GM13976 (cell line): ENCODE measurements at places on chromosomes 1 and 21.

GRCh38 chr1:156664767-156665411 lies 12.3 kb downstream of the NES start:
- peak; percentile 84 for DNase-seq

- DNase-seq = no peak
Measured at GRCh38 chr1:60044881-60045280, 28.7 kb downstream of the C1orf87 start.

DNA sequence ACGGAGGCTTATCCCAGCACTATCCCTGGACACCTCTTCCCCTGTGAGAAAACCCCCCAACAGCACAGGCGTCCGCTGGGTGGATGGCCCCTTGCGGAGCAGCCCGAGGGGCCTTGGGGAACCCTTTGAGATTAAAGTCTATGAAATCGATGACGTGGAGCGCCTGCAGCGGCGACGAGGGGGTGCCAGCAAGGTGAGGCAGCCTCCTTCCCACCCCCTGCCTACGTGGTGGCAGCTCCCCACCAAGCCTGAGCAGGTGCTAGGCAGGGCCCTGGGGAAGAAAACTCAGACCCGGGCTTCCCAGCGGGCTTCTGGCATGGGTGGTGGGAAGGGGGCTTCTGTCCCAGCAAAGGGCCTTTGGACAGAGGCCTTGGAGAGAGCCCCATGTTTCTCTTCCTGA lies 543.3 kb downstream of the KIF26B start:
- no peak for DNase-seq

- DNase-seq = no peak
Measured at GRCh38 chr21:18894387-18894786, 490.8 kb upstream of the TMPRSS15 start.

GRCh38 chr1:209755926-209756614 lies at the start of gene TRAF3IP3:
Gene TRAF3IP3 (plus strand): TSS chr1:209756053. CDS start chr1:209760040, 3,987 bp downstream.
- peak; percentile 74 for DNase-seq

GRCh38 chr1:35605071-35605866 lies 32.2 kb downstream of the TFAP2E start:
- DNase-seq = no peak

GRCh38 chr1:240031009-240031408 lies 60.7 kb upstream of the FMN2 start:
- DNase-seq = no peak

DNA sequence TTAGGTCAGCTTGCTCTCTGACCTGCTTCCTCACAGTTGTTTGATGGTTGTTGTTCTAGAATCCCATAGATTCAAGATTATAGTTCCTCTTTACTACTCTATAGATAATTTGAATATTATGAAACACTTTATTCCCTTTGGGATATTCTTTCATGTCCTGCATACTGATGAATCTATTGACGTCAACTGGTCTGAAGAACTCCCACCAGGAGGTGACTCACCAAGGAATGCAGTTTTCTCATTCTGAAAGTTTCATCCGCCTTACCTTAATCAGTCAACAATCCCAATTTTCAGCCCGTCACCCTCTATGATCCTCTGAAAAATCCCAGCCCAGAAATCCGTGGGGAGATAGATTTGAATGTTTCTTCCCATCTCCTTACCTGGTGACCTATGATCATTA lies 834.1 kb upstream of the PRMT6 start:
- DNase-seq = no peak

GRCh38 chr1:155859881-155860871 lies 809 bp downstream of the SYT11 start:
- DNase-seq = peak; percentile 80

- DNase-seq = no peak
Measured at GRCh38 chr1:60615666-60616065, 466.7 kb upstream of the NFIA start.

- no peak for DNase-seq
Measured at GRCh38 chr1:20511518-20512428, 3.8 kb upstream of the MUL1 start.

- no peak for DNase-seq
Measured at GRCh38 chr1:17671741-17672140, 83.4 kb upstream of the ACTL8 start.

GRCh38 chr1:86703696-86704457 lies 499 bp upstream of the SH3GLB1 start:
- peak; percentile 36 for DNase-seq

DNA sequence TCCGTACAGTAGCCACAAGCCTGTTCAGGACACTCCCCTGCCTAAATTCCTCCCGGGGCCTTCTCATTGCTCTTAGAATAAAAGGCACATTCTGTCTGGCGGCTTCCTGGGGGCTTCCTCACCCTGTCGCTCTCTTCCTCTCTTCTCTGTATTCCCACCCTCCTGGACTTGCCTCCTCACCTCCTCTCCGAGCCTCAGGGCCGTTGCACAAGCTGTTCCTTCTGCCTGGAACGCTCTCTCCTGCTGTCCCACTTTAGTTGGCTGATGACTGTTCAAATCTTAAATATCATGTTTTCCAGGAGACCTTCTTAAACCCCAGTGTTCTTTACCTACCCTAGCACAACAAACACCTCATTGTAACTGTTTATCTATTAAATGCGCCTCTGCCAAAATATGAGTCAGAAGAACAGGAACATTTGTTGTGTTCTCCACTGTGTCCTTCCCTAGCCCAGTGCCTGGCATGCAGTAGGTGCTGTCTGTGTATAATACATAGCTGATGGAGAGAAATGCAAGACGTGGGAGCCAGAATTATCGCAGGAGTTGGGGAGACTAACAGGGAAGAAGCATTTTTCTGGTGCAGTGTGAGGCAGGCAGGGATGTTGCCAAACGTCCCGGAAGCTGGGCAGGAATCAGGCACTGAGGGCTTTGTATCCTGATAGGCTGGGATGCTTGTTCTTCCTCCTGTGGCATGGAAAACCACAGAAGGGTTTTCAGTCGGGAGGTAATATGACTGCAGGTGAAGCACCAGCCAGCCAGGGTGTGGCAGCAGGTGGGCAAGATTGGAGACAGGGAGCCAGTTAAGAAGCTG lies 24.1 kb upstream of the THRAP3 start:
- DNase-seq = no peak

DNA sequence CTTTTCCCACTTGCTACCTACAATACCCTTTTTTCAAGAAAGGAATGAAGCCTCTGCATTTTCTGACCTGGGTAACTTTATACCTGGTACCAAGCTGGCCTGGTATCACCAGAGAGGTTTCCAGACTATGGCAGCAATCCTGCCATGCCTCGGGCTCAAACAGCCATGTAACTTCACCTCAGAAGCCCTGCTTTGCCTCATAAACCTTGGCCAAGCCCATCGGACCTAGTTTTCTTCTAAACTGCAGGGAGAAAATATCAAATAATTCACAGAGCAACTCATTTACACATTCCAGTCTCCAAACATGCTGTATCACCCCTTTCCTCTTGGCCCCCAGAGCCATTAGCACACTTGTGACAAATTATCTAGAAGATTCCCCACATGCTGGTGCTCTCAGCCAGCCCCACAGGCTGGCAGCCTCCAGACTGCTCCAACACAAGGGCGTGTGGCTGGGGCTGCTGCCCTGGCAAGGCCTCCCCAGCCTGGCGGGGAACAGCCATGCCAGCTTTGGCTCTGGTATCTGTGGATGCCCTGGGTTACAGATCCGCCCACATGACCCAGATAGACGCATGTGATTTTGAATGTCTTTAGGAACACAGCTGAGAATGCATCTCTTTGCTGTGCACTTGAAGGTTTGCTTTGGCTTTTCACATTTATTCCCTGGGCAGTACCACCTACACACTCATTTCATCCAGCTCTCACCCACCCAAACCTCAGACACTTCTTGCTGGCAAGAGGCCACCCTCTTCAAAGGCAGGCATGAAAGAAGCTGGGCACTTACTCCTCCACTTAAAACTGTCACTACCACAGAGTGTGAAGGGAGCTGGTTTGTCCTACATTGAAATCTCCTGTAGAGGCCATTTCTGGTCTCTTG lies 70.0 kb upstream of the BCAR3 start:
- no peak for DNase-seq

DNA sequence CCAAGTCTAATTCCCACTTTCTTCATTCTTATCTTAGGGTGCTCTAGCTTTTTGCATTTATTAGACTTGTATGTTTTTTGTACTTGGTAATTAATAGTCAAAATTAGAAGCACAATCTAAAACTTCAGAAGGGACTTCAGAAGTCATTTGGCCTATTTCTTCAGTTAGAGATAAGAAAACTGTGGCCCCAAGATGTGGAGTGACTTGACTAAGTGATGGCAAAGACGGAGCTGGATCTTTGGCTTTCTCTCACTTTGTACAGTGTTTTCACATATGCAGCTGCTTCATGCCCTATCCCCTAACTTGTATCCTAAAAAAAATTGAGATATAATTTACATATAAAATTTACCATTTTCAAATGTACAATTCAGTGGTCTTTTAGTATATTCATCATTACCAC lies 21.7 kb downstream of the EPB41 start:
- DNase-seq = no peak

DNA sequence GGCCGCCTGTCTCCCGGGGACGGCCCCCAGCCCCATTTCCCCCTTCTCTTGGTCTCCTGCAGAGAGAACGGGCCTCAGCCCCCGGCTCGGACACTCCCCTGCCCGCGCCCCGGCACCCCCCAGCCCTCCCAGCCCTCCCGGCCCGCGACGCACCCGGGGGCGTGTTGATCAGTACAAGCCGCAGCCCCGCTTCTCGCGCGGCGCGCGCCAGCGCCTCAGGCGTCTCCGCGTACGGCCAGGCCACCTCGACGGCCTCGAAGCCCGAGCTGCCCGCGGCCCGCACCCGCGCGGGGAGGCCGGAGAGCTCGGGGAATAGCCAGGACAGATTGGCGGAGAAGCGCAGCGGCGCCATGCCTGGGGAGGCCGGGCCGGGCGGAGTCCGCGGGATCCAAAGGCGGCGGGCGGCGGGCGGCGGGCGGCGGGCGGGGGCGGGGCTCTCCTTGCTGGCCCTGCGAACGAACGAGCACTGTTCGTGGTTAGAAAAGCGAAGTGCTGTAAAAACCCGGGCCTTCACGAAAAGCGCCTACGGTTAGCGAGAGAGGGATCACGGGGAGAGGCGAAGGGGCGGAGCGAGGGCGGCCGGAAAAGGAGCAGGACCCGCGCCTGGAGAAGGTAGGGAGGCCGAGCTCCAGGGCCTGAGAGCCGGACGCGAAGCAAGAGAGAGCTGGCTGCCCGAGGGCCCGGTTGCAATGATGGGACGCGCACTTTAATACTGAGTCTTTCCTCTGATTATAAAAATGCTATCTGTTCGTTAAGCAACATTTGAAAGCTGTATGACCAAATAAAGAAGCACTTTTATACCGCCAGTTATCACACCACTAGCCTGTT lies at the start of gene HYI:
TSS of gene HYI (minus strand) at position 490 of the 828 bp plus-strand sequence. CDS start at position 352, 138 bp downstream.
- DNase-seq = peak; percentile 83

- DNase-seq = no peak
Measured at GRCh38 chr1:157852476-157852875, 10.9 kb upstream of the CD5L start.

GRCh38 chr1:180000575-180000974 lies 46.0 kb downstream of the CEP350 start:
- DNase-seq = no peak
